Fibroblast of the aortic adventitia (primary cell): ENCODE measurements at places on chromosomes 11 and 22.

DNA sequence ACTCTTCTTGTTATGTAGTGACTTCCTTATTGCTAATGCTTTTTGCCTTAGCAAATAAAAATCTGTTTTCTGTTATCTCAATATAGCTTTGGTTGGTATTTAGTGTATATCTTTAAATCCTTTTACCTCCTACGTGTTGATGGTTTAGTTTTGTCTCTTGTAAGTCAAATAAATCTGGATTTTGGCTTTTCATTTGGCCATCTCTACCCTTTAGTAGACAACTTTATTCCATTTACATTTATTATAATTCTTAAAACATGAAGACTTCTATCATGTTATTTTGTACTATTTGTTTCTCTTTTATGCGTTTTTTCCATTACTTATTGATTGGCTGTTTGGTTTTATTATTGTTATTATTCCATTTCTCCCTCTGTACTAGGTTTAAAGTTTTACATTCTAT is 19.5 kb upstream of the ALKBH3 start:
- no peak for DNase-seq

GRCh38 chr11:61089806-61090491 is 12.3 kb upstream of the CD5 start:
- no peak for DNase-seq

DNA sequence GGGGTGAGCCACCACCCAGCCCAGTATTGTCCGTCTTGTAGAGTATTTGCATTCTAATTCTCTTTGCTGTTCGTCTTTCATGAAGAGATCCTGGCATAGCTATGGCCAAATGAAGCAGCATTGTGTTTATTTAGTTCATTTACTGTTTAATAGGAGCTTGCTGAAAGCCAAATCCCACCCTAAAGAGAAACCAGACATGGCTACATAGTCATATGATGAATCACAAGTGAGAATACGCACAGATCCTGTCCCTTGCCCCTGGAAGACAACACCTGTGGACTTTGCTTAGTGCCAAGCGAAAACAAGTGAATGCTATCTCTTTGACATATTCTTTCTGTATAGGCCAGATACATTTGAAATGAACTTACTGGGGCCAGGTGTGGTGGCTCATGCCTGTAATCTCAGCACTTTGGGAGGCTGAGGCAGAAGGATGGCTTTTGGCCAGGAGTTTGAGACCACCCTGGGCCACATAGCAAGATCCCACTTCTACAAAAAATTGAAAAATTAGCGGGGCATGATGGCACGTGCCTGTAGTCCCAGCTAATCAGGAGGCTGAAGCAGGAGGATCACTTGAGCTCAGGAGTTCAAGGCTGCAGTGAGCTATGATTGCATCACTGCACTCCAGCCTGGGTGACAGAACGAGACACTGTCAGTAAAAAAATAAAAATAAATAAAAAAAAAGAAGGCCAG is 5.1 kb upstream of the ARFGAP3 start:
- DNase-seq, result peak; percentile 9

GRCh38 chr11:127304634-127305033 is 304.1 kb upstream of the KIRREL3 start:
- no peak for DNase-seq

GRCh38 chr11:116661056-116661455 is 111.7 kb downstream of the BUD13 start:
- DNase-seq, result no peak

DNA sequence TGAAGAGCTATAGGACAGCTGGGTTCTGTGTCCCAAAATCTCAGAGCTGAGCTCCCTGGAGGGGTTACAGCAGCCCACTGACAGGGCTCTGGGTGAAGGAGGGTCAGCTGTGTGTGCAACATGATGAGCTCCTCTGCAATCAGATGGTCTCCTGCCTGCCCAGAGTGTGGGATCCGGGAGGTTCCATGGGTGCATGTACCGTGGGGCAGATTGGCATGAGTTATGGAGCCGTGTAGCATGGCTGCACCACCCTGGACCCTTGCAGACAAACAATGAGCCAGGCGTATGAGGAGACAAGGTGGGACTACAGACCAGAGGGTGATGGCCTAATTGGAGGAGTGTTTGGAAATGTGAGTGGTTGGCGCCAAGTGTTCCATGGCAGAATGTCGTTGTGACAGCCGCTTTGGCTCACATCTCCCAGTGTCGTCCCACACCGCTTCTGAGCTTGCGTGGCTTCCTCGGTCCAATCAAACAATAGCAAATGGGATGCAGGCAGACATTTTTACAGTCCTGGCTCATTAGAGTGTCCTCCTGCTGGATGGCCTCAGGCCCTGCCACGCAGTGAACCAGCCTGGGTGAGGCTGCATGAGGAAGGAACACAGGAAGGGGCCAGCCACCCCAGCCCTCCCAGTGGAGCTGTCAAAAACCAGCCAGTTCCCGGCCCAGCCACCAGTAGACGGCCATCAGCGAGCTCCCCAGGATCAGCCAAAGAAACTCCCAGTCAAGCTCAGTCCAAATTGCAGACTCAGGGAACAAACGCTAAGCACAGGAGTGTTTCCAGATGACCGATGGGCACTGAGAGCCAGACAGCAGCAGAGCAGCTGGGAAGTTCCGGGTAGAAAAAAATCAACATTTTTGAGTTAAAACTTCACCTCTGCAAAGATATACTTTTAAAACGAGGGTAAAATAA is 1066.9 kb downstream of the BRD1 start:
- DNase-seq, result no peak
